ENCODE measurements at places on chromosomes 3 and 15.

DNA sequence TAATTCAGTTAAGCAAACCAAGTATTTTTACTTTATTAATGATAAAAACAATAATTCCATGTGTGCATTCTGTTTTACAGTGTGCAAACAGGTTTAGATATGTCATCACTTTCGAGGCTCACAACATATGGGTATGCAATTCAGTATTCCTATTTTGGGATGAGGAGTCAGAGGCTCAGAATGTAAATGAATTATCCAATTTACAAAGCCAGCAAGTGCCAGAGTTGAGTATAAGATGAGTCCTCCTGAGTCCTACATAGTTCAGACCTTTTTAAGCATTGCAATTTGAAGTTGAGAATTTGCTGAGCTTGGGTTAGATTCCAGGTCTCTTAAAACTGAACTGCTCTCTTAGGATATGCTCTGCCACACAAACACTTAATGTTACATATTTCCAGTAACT is 424.2 kb upstream of the ROBO2 start:
- no peak for DNase-seq

DNA sequence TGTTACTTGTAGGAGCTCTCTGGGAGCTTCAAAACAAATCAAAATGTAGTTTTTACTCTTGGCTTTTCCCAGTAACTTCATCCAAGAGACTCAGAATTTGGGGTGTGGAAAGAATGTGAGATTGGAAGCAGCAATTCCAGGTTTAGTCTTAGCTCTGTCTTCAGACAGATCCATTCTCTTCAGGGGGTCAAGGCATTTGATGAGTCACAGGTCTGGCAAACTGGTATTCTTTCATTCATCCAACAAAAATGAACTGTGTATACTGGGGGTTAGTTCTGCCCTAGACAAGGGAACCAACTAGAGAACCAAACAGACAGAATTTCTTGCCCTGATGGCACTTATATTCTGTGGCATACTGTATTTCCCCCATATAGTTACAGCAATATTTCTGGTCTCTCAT is 36.3 kb upstream of the CADPS start:
- no peak for DNase-seq

- DNase-seq: no peak
Measured at GRCh38 chr3:53749448-53749847, 96.8 kb downstream of the CHDH start.

DNA sequence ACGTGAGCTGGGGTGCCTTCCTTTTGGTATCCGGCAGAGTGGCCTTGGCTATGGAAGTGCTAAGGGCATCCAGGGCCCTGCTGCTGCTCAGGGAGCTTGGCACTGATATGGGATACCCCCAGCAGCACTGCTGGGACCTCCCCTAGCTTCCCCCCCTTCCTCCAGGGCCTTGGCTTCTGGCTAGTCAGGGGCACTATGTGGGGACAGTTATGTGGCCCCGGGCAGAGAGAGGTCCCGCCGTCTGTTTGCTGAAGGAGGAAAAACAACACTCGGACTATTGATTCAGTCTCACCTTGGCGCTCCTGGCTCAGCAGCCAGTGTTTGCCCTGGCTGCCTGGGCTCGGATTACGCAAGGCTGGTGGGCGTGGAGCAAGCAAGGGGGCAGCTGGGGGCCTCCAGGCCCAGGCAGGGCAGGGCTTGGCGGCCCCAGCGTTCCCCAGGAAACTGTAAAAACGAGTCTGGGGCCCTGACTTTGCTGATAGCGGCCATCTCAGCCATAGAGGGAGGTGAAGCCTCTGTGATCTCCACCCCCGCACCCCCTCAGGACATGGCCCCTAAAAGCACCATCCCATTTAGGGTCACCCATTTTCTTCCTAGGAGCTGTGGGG is 5.7 kb downstream of the FURIN start:
- DNase-seq: no peak

- DNase-seq: peak; percentile 16
Measured at GRCh38 chr3:53729618-53730017, 116.6 kb downstream of the CHDH start.

DNA sequence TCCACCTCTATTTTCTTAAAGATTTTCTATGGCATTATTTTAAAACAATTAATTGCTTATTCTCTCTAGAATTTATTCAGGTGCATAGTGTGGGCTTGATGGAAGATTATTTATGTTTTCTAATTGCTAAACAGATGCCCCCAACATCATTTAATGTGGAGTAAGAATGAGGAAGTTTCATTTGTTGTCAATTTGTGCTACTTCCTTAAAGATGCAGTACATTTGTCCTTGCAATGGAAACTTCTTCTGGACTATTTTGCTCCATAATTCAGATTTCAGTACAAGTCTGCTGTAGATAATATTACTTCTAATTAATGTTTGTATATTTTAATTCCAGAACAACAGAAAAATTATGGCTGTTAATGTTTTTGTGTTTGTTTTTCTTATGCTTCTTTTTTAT is 104.8 kb downstream of the TGFBR2 start:
- DNase-seq: peak; percentile 28

GRCh38 chr3:99761415-99762165 is 56.1 kb upstream of the CMSS1 start:
- DNase-seq: no peak

GRCh38 chr3:172279191-172279640 is 169.0 kb downstream of the GHSR start:
- DNase-seq: no peak

GRCh38 chr3:159069091-159069490 is 267.2 kb downstream of the MFSD1 start:
- no peak for DNase-seq
